ENCODE measurements at places on chromosomes 2 and 18.

- no peak for DNase-seq
These were observed 49.9 kb downstream of the CRACDL start for GRCh38 chr2:98886066-98886554.

DNA sequence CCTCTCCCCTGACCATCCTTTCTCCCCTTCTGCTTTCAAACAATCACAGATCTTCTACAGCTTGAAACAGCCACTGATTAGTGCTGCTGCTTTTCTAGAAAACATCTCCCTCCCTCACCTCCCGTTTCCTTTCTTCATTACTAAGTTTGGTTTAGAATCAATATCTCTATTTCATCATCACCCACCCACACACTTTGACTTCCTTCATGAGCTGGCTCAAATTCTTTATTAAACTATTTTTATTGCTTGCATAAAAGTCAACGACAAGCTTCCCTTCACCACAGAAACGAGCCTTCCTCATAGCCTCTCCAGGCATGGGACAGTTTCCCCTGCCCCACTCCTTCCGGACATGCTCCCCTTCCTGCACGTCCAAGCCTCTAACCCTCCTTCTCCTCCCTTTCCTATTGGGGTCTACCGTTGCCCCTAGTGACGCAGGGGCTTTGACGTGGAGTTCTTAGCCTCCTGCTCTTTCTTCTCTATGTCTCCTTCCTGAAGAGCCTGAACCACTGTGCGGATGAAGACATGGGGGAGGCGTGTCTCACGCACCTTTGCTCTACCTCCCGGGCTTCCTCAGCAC lies 172.0 kb downstream of the AFF3 start:
- DNase-seq, result no peak

GRCh38 chr2:120675460-120676130 lies 60.1 kb upstream of the GLI2 start:
- DNase-seq, result no peak

DNA sequence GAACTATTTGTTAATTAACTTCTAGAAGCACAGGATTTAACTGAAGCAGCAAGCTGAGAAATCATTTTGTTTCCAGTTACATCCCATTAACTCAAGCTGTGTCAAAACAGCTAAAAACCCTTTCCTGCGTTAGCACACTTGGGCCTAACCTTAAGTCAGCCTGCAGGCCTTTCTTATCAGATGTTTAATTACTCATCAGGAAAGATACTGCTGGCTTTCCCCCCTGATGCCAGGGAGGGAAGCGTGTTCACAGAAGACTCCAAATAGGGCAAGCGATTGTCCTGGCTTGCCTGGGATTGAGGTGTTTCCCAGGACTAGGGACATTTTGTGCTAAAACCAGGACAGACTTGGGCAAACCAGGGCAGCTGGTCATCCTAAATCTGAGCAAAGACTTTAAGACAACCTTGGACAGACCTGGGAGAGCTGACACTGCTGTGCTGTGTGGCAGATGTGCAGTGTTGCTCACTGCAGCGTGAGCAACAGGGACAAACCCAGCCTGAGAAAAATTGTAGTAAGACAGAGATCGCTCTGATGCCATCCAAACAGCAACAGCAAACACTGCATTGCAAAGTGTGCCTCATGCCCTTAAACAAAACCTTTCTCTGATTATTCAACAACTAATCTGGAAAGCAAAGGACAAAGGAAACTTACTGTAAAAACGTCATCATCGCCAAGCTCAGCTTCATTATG lies 100.9 kb downstream of the SPRED2 start:
- DNase-seq, result no peak

DNA sequence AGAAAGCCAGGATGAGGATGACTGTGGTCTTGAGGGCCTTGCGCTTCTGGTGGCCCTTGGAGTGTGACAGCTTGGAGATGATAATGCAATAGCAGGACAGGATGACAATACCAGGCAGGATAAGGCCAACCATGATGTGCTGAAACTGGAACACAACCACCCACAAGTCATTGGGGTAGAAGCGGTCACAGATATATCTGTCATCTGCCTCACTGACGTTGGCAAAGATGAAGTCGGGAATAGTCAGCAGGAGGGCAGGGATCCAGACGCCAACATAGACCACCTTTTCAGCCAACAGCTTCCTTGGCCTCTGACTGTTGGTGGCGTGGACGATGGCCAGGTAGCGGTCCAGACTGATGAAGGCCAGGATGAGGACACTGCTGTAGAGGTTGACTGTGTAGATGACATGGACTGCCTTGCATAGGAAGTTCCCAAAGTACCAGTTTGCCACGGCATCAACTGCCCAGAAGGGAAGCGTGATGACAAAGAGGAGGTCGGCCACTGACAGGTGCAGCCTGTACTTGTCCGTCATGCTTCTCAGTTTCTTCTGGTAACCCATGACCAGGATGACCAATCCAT lies 2.7 kb downstream of the CXCR4 start:
- no peak for DNase-seq

DNA sequence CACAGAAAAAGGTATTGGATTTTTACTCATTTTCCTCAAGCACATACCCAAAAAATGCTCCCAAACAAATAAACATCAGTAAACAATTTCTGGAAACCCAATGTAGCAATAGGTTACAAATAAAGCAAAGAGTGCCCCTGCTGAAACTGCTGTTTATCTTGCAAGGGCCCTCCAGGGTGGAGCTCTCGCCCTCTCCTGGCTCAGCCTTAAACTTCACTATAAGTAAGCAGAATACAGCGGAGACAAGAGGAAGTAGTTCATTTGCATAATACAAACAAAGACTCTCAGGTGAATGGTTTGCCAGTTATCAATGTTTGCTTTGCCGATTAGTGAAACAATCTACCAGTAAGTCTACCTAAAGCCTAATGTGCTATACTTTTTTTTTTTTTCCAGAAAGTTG lies 437.6 kb downstream of the DLGAP1 start:
- DNase-seq, result no peak

DNA sequence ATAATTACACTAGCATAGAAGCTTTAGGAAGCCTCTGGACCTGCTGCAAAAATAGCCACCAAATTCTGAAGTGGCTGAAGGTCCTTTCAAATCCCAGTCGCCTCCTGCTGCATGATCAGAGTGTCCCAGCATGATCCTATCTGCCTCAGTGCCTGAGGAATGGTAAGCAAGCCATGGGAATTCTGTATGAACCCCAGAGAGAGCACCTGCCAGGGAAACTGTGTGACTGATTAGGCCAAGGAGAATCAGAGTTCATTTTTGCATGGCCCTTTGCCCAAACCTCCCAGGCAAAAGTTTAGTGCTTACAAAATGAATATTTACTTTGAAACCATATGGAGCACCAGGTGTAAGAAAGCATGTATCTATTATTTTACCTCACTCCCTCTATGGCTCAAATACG lies 221.4 kb downstream of the ARL4C start:
- no peak for DNase-seq

DNA sequence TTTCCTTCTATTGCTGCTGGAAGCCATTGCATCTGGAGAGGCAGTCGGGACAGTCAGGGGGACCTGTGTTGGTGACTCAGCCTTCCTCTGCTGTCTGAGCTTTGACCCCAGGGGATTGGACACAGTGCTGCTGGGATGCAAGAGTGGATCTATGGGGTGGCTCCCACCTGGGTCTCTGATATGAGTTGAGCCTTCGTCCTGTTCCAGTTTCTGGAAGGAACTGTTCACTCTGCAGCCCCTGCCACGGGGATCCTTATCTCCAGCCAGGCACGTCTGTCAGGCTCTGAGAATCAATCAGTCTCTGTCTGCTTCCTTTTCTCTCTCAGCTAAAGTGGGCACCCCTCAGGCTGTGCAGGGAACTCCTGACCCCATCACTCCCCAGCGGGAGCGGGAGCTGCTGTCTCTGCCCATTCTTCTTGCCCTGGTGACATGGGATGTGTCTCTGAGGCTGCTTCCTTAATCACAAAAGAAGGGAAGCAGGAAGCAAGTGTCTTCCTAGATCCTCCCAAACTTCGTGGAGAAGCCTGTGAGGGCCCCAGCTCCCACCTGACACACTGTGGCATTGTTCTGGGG lies 51.7 kb downstream of the ARHGAP28 start:
- DNase-seq, result no peak

- DNase-seq, result no peak
These were observed 43.4 kb downstream of the KIAA1328 start for GRCh38 chr18:36872329-36872728.

- no peak for DNase-seq
These were observed 663.3 kb upstream of the ACVR2A start for GRCh38 chr2:147181351-147182029.

- no peak for DNase-seq
These were observed 33.7 kb downstream of the SPAG16 start for GRCh38 chr2:213317929-213318328.

- no peak for DNase-seq
These were observed 35.7 kb upstream of the CABLES1 start for GRCh38 chr18:23099621-23100020.

DNA sequence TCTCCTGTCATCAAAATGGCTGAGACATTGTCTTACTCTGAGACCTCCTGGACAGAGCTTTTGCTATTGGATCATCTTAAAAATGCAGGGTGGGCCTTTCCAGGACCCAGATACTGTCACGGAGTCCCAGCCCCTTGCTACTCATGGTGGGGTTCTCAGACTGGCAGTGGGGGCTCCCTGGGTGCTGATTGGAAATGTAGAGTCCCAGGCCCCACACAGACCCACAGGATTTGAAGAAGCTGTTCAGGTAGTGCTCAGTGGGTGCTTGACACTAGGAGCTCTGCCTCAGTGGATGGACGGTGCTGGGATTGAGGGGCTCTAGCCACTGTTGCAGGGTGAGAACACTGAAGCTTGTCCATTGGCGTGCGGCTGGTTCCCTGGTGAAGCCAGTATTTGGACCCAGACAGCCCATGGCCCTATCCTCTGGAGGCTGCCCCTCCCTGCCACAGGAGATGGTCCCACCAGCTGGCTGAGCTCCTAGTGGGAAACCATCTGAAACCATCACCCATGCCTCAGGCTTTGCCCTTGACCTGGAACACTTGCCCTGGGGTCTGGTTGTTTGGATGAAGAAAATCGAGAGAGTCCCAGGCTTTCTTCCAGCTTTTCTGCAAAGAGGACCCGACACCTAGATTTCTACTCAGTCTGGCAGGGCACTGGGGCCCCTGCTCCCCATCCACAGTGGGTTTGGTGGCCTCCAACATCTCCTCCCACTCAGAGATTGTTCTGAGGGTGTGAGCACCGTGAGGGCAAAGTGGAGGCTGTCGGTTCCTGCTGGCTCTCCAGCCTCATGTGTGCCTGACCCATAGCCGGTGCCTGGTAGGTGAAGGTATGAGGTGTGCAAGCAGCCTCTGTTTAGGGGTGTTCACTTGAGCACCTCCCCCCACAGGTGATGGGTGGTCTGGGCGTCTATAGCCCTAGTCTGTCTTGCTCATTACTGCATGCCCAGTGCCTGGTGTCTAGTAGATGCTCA lies 30.1 kb downstream of the MROH2A start:
- no peak for DNase-seq

GRCh38 chr2:119065146-119065545 lies 93.4 kb downstream of the C1QL2 start:
- DNase-seq, result no peak

- no peak for DNase-seq
These were observed 48.9 kb downstream of the TGIF1 start for GRCh38 chr18:3498698-3499471.

GRCh38 chr2:234569776-234570430 lies 73.0 kb upstream of the ARL4C start:
- DNase-seq, result no peak

DNA sequence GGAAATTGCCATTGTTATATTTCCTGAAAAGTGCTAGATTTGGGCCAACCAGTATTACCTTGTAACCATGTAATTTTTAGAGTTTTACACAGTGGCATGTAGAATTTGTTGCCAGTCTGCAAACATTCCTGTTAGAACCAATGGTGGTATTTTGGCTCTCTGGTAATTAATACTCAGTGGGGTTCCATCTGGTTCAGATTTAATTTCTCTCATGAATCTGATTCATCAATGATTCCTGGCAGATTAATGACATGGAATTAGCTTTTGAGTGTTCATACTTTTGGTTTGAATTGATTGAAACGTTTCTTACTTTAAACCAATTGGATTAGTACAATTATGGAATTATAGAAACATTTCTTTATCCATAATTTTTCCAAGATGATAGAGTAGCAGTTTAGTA lies 93.2 kb downstream of the MC4R start:
- no peak for DNase-seq

DNA sequence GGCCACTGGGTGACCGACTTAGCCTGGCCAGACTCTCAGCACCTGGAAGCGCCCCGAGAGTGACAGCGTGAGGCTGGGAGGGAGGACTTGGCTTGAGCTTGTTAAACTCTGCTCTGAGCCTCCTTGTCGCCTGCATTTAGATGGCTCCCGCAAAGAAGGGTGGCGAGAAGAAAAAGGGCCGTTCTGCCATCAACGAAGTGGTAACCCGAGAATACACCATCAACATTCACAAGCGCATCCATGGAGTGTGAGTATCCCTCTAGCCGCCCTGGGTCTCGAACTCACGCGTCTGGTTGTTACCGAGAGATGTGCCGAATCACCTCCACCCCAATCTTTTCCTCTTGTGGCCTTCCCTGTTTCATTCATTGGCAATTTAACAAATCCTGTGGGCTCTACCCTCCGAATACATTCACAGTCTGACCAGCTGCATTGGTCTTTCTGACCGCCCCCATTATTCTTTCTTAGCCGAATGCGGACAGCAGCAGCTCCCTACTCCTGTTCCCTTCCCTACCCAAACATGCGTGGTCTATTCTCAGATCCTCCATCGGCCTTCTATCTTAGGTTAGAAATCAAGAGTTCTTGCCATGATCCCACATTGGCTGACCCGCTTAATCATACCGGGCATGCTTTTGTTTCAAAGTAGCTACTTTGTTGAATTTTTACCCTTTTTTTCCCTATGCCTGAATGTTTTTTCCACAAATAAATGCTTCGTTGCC lies 631 bp downstream of the RPL31 start:
- DNase-seq, result no peak

DNA sequence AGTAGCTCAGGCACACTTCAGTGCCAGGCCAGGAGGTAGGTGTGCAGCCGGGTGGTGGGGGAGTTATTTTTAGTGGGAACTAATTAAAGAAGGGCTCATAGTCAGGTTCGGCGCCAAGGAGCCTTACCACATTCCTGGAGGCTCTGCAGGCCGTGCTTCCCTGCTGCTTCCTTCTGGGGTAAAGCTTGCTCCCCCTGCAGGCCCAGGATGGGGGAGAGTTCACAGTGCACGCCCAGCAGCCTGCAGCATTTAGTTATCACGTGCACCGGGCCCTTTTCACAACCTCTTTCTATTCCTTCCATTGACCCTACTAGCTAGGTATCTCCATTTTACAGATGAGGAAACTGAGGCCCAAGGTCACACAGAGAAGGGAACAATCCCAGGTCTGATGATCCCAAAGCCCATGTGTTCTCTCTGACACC lies 2.5 kb downstream of the KCNF1 start:
- no peak for DNase-seq

- DNase-seq, result no peak
These were observed 767.0 kb upstream of the RAB6C start for GRCh38 chr2:129212299-129212958.

GRCh38 chr18:44895176-44895798 lies 214.6 kb downstream of the SETBP1 start:
- DNase-seq, result no peak

GRCh38 chr2:143759455-143759854 lies 630.2 kb downstream of the ARHGAP15 start:
- no peak for DNase-seq
